ENCODE measurements at places on chromosomes 16 and 17. TPM values are rescaled to one million over a fixed set of nuclear protein-coding genes. Genes with fewer than 3 reads are reported as not detected.

The TMEM114 gene
- total RNA-seq, result not detected

The KRT36 gene
- not detected for total RNA-seq

The CD300C gene
- 0.39 TPM for total RNA-seq

The CSH2 gene
- total RNA-seq, result not detected

The CHD3 gene
- 5.5 TPM for total RNA-seq

The TP53TG3B gene
- total RNA-seq, result not detected

The KRT9 gene
- not detected for total RNA-seq

The HLF gene
- total RNA-seq, result 96.9 TPM

The GRB7 gene
- 10.9 TPM for total RNA-seq

The MYH8 gene
- total RNA-seq, result not detected

The SPIRE2 gene
- 6.4 TPM for total RNA-seq

The KRT12 gene
- total RNA-seq, result not detected
